ENCODE measurements at places on chromosomes 3 and 15. TPM values are rescaled to one million over a fixed set of nuclear protein-coding genes. Genes with fewer than 3 reads are reported as not detected.

Gene PSMD2
- 205 TPM for polyA plus RNA-seq

GRCh38 chr3:122777563-122777962 lies 16.1 kb downstream of the HSPBAP1 start:
- no peak for DNase-seq

DNA sequence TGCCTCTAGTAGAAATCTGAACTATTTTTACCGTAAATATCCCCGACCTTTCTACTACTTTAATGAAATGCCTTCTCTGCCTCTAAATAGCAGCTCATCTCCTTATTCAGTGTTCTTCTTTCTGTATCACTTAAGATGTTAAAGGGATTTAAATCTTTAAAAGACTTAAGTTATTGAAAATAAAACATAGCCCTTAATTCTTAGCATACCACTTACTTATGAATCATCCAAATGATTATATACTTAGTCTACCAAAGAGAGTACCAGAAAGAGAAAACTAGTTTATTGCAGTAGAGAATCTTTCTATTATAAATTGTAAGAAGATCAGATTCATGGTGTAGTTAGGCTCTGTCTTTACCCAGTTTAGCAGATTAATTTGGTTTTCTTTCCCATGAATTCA lies 802.0 kb downstream of the TBL1XR1 start:
- DNase-seq, result no peak

- DNase-seq, result no peak
Observed at GRCh38 chr3:127858521-127858920, 36.2 kb upstream of the MGLL start.

DNA sequence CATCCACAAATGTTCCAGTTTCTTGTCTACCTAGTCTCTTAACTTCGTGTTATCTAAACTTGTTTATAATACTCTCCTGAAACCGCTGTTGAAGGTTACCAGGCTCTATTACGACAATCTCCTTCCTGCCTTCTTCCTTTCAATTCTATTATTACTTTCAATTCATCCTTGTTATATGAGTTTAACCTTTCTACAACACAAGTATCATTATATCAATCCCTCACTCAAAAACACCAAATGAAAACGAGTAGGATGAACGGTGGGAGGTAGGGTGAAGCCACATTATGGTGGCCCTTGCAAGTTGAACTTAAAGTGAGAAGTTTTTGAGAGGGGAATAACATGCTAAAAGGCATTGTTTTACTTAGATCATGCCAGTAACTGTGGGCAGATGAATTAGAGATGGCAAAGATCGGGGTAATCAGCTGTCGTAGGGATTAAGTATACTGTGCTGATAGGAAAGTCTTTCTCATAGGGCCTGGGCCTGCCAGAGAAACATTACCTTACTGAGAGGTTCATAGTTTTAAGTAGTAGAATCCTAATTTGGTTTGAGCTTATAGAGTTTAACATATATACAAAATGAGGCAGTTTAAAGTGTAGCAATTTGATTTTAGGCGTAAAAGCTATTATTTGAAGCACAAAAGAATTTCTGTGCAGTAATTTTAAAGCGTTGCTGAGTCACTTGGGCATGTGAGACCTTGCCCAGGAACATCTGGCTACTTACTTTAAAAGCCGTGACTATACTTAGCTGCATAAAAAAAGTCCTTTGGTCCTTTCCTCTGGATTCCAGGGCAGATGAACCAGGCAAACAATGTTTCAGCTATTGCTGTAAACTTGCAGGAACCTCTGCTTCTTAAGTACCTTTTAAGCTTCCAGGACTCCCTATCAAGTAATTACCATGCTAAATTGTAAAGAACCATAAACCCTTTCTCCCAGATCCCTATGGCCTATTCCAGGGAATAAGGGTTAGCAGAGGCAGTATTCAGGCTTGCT lies 3.3 kb upstream of the CEP97 start:
- DNase-seq, result no peak

Gene SLC6A1
- 3.8 TPM for polyA plus RNA-seq

Gene HDGFL3
- 89.7 TPM for polyA plus RNA-seq

GRCh38 chr3:184584464-184584891 lies 22.9 kb downstream of the EPHB3 start:
- no peak for DNase-seq

DNA sequence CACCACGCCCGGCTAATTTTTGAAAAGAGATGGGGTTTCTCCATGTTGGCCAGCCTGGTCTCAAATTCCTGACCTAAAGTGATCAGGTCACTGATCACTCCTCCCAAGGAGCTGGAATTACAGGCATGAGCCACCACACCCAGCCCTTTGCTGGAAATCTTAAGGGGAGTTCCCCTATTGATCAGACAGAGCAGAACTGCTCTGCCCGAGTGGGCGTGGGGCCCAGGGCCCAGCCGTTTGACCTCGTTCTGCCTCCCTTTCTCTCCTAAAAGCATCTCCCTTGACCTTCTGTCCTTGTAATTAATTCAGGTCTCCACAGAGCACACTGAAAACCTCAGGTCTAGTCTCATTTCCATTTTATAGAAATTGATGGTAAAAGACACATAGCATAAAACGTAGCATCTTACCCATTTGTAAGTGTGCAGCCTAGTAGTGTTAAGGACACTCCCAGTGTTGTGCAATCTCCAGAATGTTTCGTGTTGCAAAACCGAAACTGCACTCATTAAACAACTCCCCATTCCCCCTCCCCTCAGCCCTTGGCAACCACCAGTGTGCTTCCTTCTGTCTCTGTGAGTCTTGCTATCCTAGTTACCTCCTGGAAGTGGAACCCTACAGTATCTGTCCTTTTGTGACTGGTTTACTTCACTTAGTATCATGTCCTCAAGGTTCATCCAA lies 89.3 kb downstream of the SLCO3A1 start:
- peak; percentile 92 for DNase-seq

Gene DPPA2
- polyA plus RNA-seq, result not detected

DNA sequence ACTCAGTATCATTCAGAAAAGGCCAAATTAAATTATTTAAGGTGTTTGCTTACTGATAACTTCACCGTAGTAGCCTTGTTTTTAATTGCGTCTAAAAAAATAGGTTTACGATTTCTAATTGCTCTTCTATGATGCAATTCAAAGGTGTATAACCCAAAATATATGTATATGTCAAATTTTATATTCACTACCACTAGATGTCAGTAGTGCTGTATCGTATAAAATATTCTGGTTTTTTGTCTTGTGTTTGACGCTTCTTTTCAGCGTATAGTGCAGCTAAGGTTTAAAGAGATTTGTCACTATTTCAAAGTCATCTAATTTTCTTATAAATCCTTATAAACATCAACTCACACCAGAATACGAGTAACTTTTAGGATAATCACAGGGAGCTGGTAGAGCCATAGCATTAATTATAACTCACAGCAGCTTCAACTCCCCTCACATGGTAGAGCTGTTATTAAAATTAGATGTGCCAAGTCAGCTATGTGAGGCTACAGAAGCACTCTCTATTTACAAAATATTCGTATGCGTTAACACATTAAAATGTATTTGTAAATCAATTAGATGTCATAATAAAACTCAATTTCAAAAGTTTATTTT lies 3.5 kb downstream of the PFN2 start:
- peak; percentile 55 for DNase-seq

GRCh38 chr3:64213962-64214379 lies 11.3 kb downstream of the PRICKLE2 start:
- peak; percentile 95 for DNase-seq

DNA sequence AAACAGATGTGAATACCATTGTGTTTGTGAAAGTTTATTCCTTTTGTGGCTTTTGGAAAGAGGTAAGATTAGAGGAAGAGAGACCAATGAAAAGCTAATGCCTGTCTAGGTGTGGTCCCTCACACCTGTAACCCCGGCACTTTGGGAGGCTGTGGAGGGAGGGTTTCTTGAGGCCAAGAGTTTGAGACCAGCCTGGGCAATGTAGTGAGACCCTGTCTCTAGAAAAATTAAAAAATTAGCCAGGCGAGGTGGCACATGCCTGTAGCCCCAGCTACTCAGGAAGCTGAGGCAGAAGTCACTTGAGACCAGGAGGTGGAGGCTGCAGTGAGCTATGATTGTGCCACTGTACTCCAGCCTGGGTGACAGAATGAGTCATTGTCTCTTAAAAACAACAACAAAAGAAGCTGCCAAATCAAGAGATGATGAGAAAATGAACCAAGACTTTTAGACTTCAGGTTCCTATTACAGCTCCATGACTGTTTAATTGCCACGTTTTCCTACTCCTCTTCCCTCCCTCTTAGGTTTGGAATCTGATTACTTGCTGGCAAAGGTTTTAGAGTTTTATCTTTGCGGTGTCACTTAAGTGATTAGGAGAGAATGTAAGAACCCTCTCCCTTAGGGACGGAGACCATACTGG lies 68.7 kb downstream of the CGNL1 start:
- DNase-seq, result no peak

- no peak for DNase-seq
Observed at GRCh38 chr3:99218468-99218867, 317.0 kb upstream of the DCBLD2 start.

GRCh38 chr3:169886671-169887070 lies 16.9 kb upstream of the LRRC31 start:
- peak; percentile 63 for DNase-seq

- DNase-seq, result no peak
Observed at GRCh38 chr3:195201295-195201694, 69.7 kb downstream of the XXYLT1 start.

- DNase-seq, result no peak
Observed at GRCh38 chr3:62999791-63000190, 124.6 kb upstream of the CADPS start.

DNA sequence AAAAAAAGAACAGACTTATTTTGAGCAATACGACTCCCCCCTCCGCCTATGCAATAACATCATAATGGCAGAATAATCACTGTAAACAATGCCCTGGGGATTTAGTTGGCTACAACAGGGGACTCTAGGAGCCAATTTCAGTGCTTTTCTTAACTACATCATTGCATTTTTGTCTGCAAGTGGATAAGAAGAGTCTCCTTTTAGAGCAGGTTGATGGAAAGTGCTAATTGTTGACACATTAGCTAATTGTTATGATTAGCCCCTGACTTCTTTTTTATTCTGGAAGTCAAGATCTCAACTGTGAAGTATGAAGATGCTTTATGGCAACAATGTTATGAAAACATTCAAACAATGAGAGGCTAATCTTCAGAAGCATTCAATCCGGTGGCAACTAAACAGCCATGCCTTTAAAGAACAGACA lies 121.2 kb downstream of the MECOM start:
- DNase-seq, result peak; percentile 75

Gene ARGFX
- polyA plus RNA-seq, result not detected

GRCh38 chr3:72889310-72890165 lies 1.7 kb downstream of the GXYLT2 start:
- DNase-seq, result no peak

- no peak for DNase-seq
Observed at GRCh38 chr15:39605146-39605545, 24.3 kb downstream of the THBS1 start.

- no peak for DNase-seq
Observed at GRCh38 chr3:10140996-10141546, 507 bp upstream of the VHL start.

- DNase-seq, result no peak
Observed at GRCh38 chr3:187051724-187052366, 87.5 kb downstream of the RPL39L start.

Gene CHRM5
- polyA plus RNA-seq, result 0.80 TPM

Gene DNAJB8
- polyA plus RNA-seq, result not detected

DNA sequence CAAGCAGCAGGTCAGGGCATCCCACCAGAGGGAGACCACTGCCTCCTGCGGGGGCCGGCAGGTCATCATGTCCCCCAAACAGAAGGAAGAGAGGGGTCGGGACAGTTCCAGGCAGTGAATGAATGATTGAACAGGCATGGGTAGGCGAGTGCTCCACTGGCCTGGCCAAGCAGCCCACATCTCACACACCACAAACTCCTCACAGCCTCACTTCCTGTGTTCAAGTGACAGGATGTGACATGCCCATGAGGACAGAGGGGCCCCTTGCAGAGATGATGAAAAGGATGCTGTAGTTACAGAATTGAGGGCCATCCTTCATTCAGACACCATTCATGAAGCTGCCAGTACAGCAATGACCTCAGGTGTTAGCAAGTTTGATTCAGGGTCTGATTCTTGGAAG lies 3.7 kb downstream of the IQSEC1 start:
- DNase-seq, result no peak

GRCh38 chr3:159884661-159885402 lies 103.8 kb upstream of the IL12A start:
- DNase-seq, result no peak

Gene CD80
- 2.9 TPM for polyA plus RNA-seq

Gene ARL14
- not detected for polyA plus RNA-seq

DNA sequence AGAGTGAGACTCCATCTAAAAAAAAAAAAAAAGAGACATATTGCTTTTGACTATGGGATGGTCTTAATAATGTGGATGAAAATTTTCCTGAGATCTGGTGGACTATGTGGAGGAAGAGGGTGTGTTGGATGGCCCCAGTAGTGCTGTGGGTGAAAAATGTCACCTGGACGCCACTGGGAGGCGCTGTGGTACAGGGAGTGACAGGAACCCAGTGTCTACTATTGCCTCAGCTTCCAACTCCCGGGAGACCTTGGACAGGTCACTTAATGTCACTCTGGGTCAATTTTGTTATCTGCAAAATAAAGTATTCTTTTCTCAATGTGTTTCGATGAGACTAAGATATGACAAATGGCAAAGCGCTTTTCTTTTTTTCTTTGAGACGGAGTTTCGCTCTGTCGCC lies 27.7 kb upstream of the DCP1A start:
- peak; percentile 53 for DNase-seq

Gene FHIT
- 12.0 TPM for polyA plus RNA-seq

DNA sequence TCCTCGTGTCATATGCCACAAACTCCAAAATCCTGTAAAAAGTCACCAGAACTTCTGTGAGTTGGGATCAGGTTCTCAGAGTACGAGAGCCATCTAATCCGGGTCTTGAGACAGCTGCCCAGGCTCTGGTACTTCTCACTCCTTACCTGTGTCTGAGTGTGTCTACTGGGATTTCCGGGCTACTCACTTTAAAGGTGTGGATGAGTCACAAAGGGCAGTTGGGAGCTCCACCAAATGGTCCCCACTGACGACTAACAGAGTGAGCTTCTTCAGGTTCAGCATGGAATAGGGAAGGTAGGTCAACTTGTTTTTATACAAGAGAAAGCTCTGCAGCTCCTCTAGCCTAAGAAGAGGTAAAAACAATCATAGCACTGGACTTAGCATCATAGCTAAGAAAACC lies 29.5 kb downstream of the RTP3 start:
- no peak for DNase-seq

Gene PRR20G
- polyA plus RNA-seq, result not detected

DNA sequence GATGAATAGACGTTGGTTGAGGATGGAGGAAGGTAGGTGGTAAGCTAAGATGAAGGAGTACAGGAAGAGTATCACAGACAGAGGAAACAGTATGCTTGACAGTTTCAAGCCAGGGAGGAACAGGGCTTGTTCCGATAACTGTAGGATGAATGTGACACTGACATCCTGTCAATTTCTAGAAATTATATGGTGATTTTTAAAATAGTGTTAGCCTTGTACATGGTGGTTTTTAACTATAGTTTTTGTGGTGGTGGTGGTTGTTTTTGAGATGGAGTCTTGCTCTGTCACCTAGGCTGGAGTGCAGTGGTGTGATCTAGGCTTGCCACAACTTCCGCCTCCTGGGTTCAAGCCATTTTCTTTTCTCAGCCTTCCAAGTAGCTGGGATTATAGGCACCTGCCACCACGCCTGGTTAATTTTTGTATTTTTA lies 92.8 kb downstream of the FNDC3B start:
- no peak for DNase-seq
